ENCODE measurements at places on chromosomes 1 and 21. TPM values are rescaled to one million over a fixed set of nuclear protein-coding genes. Genes with fewer than 3 reads are reported as not detected.

- DNase-seq, result no peak
These were observed 11.9 kb downstream of the AHCYL1 start for GRCh38 chr1:109996476-109996875.

DNA sequence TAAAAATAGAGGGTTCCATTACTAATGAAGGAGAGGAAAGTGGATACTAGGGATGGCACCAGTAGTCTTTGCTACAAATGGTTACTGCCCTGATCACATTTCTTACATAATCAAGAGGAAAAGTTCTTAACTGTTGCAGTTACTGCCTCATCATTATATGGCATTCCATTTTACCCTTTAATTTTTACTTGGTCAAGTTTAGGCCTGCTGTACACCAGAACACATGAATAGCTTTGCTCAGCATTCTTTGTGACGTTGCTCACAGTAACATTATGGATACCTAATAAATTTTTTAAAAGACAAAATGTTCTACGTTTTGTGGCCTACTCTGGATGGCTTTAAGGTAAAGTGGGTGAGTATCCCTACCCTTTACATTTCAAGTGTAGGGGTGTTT lies 38.6 kb upstream of the CR1L start:
- DNase-seq, result no peak

DNA sequence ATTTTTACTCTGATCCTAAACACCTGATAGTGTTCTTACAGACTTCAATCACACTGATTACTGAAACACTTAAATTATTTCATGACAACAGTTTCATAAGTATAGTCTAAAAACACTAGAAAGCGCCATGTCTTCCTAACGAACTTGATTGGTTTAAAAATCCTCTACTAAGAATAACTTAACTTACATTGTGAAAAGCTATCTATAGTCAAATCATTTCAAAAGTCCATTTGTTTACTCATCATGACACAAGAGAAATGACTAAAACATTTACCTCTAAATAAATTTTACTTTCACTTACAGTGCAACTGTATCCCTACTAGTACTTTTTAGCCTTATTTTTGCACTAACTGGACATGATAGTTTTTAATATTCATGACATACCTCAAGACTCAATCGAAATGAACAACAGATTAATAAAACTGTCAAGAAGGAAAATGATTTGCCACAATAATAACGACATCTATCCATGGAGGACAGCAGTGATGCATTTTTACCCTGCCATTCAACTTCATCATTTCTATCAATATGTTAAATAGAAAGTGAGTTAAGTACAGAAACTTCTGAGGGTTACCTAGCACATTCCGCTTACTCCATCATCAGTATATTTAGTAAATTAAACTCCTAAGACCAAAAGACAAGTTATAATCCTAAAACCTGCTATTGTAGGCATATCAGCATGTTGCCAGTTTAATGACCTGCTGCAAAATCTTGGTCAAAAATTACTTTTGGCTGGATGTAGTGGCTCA lies 38.4 kb downstream of the AHCTF1 start:
- DNase-seq, result no peak

DNA sequence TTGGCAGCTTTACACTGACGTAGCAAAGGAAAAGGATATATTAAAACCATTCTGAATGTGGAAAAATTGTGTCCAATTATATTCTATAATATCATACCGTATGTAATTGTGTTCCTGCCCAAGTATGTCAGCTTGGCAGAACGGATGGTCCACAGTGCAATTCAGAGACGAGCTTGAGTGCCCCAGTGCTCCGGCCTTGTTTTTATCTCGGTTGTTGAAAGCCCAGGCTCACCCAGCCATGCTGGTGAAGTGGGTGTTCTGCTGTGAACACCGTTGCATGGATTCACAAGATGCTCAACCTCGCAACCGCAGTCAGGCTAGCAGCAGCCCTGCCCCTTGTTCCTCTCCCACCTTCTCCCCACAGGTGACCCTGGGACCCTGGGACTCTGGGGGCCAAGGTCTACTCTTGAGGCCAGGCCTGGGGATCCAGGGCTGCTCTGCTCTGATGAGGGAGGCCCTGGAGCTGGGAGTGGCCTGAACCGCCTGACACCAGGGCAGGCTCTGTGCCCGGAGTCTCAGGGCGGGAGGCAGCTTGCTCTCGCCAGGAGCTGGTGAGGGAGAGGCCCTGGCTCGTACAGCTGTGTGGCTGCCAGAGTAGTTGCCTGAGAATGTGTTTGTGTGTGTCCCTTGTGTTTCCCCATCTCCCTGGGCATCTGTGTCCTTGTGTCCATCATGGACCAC lies 11.2 kb downstream of the PTPRF start:
- DNase-seq, result peak; percentile 83

GRCh38 chr1:24475700-24476099 lies 26.9 kb upstream of the RCAN3 start:
- DNase-seq, result no peak

GRCh38 chr21:32307706-32308105 lies 9.1 kb downstream of the MRAP start:
- DNase-seq, result no peak

- no peak for DNase-seq
These were observed 76.1 kb upstream of the USP25 start for GRCh38 chr21:15653710-15654109.

DNA sequence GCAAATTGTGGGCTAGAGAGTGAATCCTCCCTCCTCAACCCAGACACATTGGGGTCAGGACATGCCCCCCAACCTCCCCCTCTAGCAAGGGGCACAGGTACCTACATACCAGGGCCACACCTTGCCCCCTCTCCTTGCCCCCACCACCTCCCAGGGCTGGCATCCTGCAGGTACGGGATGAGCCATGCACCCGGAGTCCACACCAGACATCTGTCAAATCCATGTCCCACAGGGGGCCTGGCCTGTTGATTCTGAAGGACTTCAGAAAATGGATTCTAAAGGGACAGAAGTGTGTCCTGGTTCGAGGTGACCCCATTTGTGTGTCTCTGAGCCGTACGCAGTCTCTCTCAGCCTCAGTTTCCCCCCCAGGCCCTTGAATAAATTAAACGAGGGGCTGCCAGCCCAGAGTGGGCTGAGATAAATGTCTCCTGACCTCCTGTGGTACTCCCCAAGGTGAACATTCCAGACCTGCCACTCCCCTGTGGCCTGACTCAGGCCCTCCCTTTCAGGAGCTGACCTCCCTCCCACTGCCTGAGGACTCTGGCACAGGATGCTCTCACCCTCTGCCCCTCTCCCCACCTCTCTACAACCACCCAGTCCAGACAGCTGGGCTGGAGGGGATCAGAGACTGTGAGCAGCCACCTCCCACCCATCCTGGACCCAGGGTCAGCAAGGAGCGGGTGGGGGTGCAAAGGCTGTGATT lies 94.5 kb downstream of the EPHB2 start:
- no peak for DNase-seq

DNA sequence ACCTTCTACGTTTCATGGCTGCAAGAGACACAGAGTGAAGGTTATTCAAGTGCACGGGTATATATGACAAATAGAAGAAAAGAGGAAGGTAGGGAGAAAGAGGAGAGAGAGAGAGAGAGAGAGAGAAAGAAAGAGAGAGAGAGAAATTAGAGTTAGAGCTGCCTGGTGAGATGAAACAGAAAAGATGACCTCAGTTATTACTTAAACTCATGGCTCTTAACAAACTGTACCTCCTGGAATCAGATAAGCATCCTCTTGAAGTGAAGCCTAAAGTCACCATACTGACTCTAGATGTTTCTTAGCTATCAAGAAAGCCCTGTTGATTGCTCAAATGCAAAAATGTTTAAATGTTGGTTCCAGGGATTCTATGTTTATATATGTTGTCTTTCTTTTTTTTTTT lies 597.7 kb upstream of the ZP4 start:
- no peak for DNase-seq

DNA sequence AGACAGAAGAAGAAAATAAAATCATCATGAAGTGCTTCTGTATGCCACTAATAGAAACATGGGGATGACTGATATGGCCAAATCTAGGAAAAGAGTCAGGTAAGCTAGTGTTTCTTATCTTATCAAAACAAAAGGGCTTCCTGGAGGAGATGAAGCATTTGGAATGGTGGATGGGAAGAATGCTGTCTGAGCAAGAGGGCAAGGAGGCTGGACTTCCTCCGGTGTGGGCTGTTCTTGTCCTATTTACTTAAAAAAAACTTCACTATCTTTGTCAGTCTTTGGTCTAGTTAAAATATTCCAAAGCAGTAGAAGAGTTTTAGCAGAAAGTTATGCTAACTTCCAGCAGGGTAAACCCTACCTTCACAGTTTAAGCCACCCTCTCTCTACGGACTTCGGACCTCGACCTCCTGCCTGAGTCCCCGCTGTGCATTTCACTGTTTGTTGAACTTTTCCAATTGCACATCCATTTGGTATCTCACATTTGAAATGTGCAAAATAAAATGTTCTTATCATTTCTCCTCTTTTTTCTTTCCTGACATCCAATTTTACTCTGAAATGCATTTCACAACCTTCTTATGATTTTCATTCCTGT lies 64.8 kb upstream of the TSPAN2 start:
- DNase-seq, result no peak

GRCh38 chr1:219959540-219960203 lies 31.3 kb upstream of the SLC30A10 start:
- DNase-seq, result no peak

GRCh38 chr1:89931964-89932363 lies 62.9 kb upstream of the ZNF326 start:
- no peak for DNase-seq

- DNase-seq, result no peak
These were observed 8.0 kb upstream of the OXCT2 start for GRCh38 chr1:39779137-39779536.

DNA sequence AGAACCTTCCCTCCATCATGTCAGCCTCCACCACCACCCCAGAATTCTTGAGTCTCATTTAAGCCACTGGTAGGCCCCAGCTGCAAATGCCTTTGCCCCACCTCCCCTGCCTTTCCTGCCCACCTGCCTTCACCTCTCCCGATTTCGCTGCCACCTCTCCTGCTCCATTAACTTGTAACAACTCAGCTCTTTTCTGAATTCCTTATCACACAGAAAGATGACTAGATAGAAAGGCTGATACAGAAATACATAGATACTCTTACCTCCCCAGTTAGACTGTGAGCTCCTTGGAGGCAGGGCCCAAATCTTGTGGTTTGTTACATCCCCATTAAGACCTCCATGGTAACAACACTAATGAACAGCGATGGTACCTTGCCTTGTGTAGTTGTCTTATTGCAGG lies 69.5 kb downstream of the ATP5PO start:
- DNase-seq, result no peak

GRCh38 chr1:219726480-219727272 lies 113.8 kb upstream of the ZC3H11B start:
- DNase-seq, result no peak

DNA sequence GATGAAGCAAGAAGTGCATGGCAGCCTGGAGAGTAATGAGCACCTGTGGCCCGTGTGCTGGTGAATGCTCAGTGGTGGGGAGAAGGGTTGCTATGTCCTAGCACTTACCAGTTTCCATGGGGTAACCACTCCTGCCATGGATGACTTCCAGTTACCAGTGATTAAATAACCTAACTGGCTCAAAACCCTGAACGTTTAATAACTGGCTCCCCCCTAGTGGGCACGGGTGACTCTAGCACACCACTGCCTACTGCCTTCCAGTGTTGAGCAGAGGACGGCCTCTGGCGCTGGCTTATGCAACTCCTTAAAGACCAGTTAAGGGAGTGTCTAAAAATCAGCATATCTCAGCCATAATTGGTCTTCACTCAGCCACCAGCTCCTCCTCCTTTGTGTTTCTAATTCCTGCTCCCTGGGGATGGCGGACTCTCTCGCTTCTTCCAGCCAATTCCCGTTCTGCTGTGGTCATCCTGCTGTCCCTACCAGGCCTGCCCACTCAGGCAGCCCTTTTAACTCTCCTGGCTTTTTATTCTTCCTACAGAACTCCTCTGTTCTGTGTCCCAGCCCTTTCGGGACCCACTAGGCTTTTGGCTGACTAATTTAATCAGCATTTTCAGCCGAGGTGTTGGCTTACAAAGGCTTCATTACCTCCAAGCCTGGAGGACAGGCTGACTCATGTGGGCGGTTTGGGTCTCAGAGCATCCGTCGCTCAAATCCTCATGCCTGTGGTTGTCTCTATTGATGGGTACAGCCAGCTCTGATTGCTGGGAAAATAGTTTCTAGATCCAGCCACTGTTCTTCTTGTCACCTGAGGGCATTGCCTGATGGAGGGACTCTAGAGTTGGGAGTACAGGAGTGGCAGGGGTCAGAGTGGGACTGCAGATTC lies 332.4 kb downstream of the CAMTA1 start:
- DNase-seq, result no peak

DNA sequence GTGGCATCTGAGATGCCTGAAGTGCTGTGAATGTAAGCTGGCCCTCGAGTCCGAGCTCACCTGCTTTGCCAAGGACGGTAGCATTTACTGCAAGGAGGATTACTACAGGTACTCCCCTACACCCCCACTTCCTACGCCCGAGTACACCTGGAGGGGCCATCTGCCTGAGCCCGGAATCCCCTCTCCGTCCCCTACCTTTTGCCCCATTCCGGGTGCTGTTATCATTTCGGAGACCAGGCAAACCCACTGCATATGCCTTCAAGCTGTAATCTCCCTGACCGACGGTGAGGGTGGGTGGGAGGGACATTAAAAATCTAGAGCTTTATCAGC lies 2.9 kb downstream of the LHX9 start:
- DNase-seq, result no peak

GRCh38 chr1:26697978-26698849 lies 2.4 kb downstream of the ARID1A start:
- peak; percentile 88 for DNase-seq

- DNase-seq, result no peak
These were observed 61.8 kb downstream of the HIVEP3 start for GRCh38 chr1:41856944-41857285.

- peak; percentile 89 for DNase-seq
These were observed 162.6 kb downstream of the RUNX1 start for GRCh38 chr21:34886240-34887104.

GRCh38 chr1:2556277-2556677 lies at the start of gene TNFRSF14:
TNFRSF14 (plus strand) TSS chr1:2556371; CDS start chr1:2556665, 294 bp downstream.
- peak; percentile 94 for DNase-seq

DNA sequence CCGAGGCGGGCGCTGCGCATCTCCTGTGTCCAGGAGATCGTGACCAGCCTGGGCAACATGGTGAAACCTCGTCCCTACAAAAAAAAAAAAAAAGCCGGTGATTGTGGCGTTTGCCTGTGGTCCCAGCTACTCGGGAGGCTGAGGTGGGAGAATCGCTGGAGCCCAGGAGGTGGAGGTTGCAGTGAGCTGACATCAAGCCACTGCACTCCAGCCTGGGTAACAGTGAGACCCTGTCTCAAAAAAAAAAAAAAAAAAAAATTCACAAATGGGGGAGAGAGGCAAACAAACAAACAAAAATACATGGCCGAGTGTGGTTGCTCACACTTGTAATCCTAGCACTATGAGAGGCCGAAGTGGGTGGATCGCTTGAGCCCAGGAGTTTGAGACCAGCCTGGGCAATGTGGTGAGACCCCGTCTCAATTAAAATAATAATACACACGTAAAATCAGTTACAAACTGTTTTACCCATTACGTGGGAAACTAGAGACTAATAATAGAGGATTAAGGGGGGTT lies 758 bp downstream of the TATDN3 start:
- no peak for DNase-seq

GRCh38 chr21:33695813-33696212 lies 53.5 kb downstream of the ITSN1 start:
- DNase-seq, result no peak

PPCS gene
- 53.2 TPM for total RNA-seq

S100B gene
- total RNA-seq, result 21.0 TPM

PRRX1 gene
- 4.9 TPM for total RNA-seq

GBP2 gene
- 77.7 TPM for total RNA-seq

OLFML3 gene
- total RNA-seq, result 1.2 TPM

GBP5 gene
- total RNA-seq, result 72.2 TPM

SH3BGR gene
- 0.69 TPM for total RNA-seq

GNAT2 gene
- not detected for total RNA-seq

CFAP141 gene
- not detected for total RNA-seq

OR2T33 gene
- not detected for total RNA-seq

CALML6 gene
- total RNA-seq, result not detected

CD1B gene
- total RNA-seq, result not detected

TACSTD2 gene
- total RNA-seq, result 1.7 TPM
